Spleen (tissue), 13 donors: ENCODE measurements at places on chromosomes 12 and 14.
A peak's percentile ranks its signal among the peaks of the same experiment; 100 is the strongest.

- DNase-seq: no peak
These were observed 92.4 kb downstream of the PHLDA1 start for GRCh38 chr12:75939016-75939642.

- DNase-seq: no peak
These were observed 5.4 kb upstream of the PELI2 start for GRCh38 chr14:56112781-56113180.

DNA sequence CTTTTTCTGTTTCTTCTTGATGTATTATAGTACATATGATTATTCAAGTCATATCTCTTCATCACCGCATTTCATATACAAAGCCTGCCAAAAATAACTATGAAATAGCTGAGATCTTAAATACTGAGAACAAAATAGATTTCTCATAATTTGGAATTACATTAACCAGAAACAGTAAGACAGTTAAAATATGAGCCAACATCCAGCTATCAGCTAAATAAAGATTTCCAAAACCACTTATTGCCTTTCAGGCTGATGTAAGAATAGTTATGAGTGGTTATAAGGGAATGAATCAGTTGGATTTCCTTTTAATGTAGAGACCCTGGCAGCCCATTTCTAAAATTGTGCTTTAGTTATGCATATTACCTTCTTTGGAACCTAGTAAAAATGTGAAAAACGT is 47.4 kb downstream of the TMEM117 start:
- no peak for DNase-seq

DNA sequence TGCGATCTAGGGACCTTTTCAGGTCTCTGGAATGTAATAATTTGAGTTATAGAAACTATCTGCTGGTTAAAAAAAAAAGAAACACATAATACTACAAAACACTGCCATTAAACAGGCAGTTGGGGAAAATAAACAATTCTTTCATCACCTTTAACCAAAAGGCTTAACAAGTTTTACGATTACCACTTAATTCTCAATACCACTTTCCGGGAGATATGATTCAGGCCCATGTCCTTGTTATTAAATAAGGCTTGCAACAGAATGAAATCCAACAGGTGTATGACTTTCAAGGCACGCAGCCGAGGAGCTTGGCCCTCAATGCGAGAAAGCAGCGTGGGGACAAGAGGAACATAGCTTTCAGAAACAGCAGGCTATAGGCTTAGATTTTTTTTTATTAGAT is 5.6 kb upstream of the GLRX5 start:
- no peak for DNase-seq

DNA sequence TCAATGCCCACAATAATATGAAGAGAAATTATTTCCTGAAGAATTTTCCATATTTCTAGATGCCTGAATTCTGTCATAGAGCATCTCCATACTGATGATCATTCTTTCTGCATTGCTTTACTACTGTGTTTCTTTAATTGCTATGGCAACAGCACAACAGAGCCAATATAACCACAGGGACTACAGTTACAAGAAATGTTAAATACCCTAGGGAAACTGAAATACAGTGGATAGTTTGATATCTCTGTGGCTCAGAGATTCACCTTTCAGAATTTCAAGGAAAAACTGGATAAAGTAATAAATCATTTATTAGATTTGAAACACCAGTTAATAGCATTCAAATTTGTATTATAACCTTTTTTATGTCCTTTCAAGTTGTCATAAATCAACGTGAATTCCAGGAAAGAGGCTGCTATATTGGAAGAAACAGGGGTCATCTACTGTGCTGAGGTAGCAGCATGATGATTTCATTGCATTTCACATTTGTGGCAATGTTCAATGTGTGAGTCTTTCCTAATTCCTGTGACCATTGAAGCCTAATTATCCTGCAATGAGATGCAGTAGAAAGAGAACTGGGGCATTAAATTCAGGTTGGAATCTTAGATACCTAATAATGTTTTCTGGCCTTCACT is 267.1 kb downstream of the LRFN5 start:
- DNase-seq: no peak

- no peak for DNase-seq
These were observed 47.1 kb downstream of the NCOR2 start for GRCh38 chr12:124520265-124520701.

- DNase-seq: no peak
These were observed 733 bp upstream of the P3H3 start for GRCh38 chr12:6827437-6827911.

GRCh38 chr14:58639842-58640484 is 2.2 kb downstream of the DACT1 start:
- no peak for DNase-seq

DNA sequence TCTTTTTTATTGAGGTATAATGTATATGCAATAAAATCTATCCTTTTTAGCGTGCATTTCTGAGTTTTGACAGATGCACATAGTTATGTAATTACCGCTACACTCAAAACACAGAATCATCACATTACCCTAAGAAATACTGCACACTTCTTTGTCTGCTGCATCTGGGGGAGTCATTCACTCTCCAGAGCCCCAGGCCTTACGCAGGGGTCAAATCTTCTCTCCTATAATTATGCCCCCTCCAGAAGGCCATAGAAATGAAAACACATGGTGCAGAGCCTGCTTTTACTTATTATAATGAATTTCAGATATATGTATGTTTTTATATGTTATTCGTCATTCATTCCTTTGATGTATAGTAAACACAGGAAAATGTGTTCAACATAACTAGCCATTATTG is 296.5 kb upstream of the TMEM132C start:
- DNase-seq: no peak

DNA sequence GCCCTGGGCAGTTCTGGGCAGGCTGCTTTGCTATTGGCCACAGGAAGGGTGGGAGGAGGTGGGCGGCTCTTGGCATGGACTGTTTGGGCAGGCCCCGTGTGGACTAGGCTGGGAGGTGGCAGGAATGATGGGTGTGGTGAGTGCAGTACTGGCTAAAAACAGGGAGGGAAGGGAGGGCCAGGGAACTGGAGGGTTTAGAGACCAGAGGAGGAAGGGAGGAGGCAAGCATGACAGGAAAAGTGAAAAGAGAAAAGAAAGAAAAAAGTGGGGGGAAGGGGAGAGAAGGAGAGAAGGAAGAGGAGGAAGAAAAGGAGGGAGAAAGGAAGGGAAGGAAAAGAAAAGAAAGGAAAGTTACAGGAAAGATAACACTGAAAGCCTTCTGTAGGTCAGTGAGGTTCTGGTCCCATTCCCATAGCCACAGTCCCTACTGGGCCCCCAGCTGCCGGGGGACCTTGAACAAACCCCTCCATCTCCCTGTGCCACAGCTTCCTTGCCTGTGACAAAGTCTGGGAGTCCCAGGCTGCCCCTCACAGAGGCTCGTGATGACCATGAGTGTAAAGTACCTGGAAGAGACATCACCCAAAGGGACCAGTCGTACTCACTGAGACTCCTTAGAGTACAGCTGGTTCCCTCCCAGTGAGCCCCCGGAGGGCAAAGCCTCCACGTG is 1.1 kb upstream of the C14orf132 start:
- DNase-seq: no peak

DNA sequence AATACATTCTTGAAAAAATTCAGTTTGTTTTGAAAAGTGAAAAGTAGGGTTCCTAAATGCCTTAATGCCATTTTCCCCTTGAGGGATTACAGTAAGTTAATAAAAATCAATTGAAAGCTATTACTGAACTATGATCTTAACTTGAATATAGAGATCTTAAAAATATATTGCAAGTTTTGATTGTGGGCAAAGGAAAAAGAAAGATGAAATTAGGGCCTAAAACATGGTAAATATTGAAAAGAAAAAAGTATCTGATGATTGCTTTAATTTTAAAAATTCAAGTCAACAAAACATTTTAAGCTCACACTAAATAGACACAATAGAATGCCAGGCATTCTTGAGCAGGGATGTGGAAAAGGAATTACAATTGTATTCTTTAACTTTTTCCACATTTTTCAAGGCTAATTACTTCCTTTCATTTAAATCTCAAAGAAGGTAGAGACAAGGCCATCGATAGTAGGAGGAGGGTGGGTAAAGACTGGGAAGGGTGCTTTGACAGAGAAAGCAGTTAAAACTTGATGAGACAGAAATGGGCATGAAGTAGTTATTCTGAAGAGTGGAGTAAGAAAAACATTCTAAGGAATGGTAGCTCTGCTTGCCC is 294.4 kb downstream of the NELL2 start:
- DNase-seq: no peak

- no peak for DNase-seq
These were observed 76.0 kb upstream of the CCDC60 start for GRCh38 chr12:119258556-119258955.

GRCh38 chr14:29927376-29928116 is at the start of gene PRKD1:
Gene PRKD1 (minus strand): TSS chr14:29927847.
- DNase-seq: peak; percentile 81

DNA sequence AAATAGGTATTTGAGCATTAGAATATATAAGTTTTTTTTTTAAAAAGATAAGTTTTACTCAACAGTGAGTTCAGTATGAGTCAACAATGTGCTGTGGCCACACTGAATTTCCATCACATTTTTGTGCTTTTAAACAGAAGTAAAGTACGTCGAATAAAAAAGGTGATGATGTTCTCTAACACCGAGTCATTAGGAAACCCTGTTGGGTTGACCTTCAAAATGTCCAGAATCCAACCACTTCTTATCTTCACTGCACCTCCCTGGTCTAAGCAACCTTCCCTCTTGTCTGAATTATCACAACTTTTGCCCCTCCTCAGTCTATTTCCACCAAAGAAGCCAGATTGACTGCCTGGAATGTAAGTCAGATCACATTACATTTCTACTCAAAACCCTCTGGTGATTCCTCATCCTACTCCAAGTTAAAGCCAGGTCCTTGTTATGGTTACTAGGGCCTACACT is 43.0 kb upstream of the SYCP3 start:
- no peak for DNase-seq

GRCh38 chr14:74867673-74868072 is 8.3 kb downstream of the PROX2 start:
- no peak for DNase-seq

DNA sequence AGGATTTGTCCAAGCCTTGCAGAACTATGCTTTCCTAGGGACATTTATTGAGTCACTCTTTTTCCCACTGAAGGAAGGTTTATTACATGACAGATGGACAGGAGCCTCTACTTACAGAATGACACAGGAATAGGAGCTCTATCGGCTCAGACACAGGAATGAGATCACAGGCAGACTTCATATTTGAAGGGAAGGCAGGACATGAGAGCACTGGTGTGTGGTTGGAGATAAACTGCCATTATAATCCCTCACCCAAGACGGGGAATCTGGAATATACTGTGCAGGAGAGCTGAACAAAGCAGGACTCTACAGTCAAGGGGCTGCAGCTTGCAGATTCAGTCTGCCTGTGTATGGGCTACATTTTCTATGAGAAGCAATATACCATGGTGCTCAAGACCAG is 26.8 kb upstream of the IL22 start:
- DNase-seq: no peak

GRCh38 chr14:96280104-96280503 is 24.1 kb downstream of the BDKRB1 start:
- no peak for DNase-seq

GRCh38 chr12:117036046-117036445 is 63.2 kb downstream of the TESC start:
- DNase-seq: peak; percentile 55

DNA sequence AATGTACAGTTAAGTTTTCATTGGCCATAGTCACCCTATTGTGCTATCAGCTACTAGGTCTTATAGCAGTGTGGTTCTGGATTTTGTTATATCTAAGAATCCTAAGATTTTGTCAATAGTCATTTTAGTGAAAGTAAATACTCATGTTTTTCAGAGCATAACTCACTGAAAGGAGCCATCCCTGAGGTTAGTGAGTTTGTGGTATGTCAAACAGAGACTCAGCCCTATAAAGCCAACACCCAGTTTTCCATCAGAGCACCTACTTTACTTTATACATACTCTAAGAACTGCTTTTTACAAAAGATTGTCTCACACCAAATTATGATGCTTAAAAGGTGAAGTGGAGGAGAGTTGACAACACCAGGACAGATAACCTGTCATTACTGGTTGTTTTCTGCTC is 686.3 kb upstream of the LRFN5 start:
- no peak for DNase-seq

DNA sequence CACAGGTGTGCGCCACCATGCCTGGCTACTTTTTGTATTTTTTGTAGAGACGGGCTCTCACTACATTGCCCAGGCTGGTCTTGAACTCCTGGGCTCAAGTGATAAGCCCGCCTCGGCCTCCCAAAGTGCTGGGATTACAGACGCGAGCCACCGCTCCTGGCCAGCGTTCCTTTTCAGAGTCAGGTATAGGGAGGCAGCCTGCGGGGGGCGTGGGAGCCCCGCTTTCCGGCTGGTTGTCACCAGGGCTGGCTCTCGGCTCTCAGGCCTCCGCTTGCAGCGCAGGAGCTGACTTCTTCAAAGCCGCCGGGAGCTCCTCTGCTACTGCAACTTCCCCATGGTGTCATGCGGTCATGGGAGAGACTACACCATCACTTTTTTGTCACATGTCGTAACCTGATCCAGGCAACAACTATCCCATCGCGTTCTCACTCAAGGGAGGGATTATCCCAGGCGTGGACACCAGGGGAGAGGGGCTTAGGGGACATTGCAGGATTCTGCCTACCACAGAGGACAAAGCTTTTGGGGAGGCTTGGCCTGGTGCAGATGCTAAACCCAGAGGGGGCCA is 129.4 kb downstream of the SCARB1 start:
- DNase-seq: no peak

- no peak for DNase-seq
These were observed 38.2 kb downstream of the PLXNC1 start for GRCh38 chr12:94186278-94187241.

DNA sequence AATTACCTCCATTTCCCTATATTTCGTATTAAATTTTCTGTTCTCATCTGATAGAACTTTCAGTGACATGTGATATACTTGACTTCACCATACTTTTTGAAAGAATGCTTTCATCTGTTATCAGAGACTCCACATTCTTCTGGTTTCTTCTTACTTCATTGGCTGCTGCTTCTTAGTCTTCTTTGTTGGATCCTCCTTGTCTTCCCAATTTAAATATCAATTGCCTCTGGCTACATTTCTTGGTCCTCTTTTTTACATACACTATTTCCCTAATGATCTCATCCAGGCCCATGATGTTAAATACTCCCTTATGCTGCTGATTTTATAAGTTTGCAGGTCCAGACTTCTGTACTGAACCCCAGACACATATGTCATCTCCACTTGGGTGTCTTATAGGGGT is 22.0 kb downstream of the OR5AU1 start:
- DNase-seq: no peak

- DNase-seq: no peak
These were observed 64.3 kb downstream of the APOBEC1 start for GRCh38 chr12:7601406-7601805.

- DNase-seq: no peak
These were observed 40.5 kb downstream of the PCNX1 start for GRCh38 chr14:70947739-70948138.

DNA sequence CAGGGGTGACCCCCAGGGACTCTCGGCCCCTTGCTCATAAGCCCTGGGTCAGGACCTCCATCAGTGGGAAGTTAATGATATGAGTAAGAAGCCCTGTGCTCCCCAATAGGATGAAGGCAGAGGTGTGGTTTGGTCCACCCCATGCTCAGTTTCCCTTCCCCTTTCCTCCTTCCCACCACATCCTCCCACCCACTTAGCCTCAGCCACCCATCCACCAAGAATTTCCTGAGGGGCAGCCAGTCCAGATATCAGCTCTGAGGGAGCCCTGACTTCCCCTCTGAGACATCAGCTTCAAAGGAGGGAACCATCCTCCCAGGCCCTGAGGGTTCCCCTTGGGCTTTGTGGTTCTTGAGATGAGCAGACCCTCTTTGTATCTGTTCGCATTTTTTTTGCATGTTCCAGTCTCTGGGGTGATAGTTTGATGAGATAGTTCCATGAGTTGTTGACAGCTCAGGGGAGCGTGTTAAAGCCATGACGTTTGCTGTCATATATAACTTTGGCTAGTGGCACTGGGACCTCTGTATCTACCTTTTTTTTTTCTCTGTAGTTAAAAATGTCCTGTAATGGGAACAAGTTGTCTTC is 71.2 kb downstream of the LGMN start:
- DNase-seq: peak; percentile 71
